ENCODE measurements at places on chromosomes 4 and X.

GRCh38 chr4:78022517-78022916 lies 34.6 kb upstream of the FRAS1 start:
- DNase-seq: no peak

- no peak for DNase-seq
These were observed 89.7 kb downstream of the COL4A6 start for GRCh38 chrX:108348525-108348924.

DNA sequence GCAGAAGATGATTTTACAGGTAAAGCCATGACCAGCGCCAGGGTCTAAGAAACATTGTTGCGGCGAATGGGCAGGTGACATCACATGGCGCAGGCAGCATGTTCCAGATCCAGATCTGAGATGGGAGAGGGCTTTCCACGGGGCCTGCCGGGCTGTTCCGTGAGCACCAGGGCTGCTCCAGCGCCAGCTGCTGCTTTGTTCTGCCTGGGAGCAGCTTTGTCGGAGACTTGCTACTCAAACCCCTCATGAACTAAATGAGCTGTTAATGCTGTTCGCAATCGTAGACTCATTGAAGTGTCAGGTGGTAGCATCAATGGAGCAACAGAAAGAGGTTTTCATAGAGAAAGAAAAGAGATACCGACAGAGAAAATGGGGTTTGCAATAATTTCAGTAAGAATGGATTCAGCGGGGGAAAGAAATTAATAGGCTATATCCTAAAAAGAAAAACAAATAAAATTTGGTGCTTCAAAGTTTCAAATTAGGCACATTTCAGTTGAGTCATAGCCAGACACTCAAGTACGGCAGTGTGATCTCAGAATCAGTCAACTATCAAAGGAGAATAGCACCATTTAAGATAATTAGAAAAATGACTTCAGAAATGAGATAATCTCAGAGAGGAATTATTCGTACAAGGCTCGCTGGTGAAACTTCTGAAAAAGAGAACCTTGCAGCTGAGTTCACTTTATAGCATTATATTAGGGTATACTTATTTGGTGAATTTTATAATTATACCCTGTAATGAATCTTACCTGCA lies 23.9 kb downstream of the SORBS2 start:
- DNase-seq: no peak

GRCh38 chr4:35649778-35650177 lies 594.5 kb downstream of the ARAP2 start:
- no peak for DNase-seq

GRCh38 chr4:23305026-23305425 lies 584.8 kb downstream of the PPARGC1A start:
- no peak for DNase-seq

- DNase-seq: no peak
These were observed 78.0 kb upstream of the CLNK start for GRCh38 chr4:10762561-10762960.

- no peak for DNase-seq
These were observed 950.1 kb downstream of the FAT4 start for GRCh38 chr4:126264839-126265238.

DNA sequence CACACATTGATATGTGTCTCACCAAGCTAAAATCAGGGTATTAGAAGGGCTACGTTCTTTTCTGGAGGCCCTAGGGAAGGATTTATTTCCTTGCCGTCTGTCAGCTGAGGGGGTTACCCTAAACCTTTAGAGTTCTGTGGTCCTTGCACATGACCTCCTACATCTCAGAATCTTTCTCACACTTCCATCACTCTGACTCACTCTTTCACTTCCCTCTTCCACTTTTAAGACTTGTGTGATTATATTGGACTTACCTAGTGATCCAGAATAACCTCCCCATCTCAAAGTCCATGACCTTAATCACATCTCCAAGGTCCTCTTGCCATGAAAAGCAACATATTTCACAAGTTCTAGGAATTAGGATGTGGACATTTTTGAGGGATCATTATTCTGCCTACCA lies 53.6 kb upstream of the FUNDC1 start:
- DNase-seq: no peak

GRCh38 chrX:134764202-134764785 lies 106.0 kb upstream of the PLAC1 start:
- no peak for DNase-seq

DNA sequence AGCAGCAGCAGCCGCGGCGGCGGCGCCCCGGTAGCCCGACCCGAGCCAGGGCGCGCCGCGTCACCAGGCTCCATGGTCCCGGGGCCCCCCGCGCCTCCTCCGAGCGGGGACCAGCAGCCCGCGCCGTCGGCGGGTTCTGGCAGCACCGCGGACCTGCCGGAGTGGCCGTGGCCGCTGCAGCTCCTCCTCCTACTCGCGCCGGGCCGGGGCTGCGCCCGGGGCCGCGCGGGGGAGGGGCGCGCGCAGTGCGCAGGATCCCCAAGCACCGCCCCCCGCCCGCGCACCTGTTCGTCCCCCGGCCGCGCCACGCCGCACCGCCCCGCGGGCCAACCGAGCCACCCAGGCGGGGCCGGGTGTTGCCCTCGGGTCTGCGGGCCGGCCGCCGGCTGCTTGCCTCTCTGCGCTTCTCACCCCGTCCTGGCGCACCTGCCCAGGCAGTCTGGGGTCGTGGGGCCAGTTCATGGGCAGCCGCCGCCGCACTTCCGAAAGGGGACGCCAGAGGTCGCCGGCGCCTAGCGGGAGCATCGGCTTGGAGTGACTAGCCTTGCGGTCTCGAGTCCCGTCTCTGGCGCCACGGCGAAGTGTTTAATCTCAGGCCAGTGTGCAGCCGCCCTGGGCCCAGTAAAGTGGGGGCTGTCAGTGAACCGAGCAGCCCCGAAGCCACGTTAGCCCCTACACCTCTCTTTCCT lies at the start of gene SLC9A7:
TSS of gene SLC9A7 (minus strand) at position 163 of the 689 bp plus-strand sequence. CDS start at position 74, 89 bp downstream.
- peak; percentile 58 for DNase-seq

GRCh38 chrX:154547245-154548027 lies at the start of gene IKBKG:
Gene IKBKG (plus strand): TSS chrX:154547620. CDS start chrX:154552003, 4,383 bp downstream.
- peak; percentile 82 for DNase-seq

DNA sequence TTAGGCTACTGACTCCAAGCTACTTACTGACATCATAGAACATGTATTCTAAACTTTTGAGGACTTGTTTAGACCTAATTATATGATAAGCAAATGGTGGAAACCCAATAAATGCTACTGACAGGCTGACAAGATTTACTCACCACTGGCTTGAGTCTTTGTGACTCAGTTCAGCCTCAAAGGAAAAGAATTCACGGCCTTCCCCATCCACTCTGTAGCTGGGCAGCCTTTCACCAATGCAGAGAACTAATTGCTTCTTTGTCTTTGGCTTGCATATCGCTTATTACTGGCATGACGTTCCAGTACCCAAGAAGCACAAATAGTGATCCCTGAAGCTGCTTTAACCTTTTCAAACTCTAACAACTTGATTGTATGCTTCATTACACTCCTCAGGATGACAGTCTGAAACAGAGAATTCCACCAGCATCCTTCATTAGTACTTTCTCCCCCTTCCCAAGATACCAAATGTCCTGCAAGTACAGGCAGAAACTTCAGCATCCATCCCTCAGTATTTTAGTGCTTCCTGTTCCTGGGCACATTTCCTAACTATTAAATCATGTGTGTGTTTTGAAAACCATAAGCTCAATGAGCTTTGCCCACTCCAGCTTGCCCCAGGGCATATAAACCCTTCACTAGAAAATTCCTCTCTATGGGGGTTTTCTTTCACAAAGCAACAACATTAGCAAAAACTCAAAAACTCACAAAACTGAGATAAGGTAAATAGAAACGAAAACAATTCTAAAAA lies 298.1 kb upstream of the SLC7A11 start:
- DNase-seq: no peak

DNA sequence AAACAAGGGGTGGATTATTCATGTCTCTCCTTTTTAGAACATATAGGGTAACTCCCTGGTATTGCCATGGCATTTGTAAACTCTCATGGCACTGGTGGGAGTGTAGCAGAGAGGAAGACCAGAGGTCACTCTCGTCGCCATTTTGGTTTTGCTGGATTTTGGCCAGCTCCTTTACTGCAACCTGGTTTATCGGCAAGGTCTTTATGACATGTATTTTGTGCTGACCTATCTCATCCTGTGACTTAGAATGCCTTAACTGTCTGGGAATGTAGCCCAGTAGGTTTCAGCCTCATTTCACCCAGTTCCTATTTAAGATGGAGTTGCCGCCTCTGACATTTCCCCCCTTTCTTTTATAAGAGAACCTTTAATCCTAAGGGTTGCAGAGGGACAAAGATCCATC lies 45.8 kb downstream of the MGST2 start:
- DNase-seq: no peak

- DNase-seq: no peak
These were observed 119.4 kb downstream of the DDIT4L start for GRCh38 chr4:100070868-100071267.

GRCh38 chr4:87007528-87008446 lies 73.0 kb downstream of the AFF1 start:
- peak; percentile 25 for DNase-seq

DNA sequence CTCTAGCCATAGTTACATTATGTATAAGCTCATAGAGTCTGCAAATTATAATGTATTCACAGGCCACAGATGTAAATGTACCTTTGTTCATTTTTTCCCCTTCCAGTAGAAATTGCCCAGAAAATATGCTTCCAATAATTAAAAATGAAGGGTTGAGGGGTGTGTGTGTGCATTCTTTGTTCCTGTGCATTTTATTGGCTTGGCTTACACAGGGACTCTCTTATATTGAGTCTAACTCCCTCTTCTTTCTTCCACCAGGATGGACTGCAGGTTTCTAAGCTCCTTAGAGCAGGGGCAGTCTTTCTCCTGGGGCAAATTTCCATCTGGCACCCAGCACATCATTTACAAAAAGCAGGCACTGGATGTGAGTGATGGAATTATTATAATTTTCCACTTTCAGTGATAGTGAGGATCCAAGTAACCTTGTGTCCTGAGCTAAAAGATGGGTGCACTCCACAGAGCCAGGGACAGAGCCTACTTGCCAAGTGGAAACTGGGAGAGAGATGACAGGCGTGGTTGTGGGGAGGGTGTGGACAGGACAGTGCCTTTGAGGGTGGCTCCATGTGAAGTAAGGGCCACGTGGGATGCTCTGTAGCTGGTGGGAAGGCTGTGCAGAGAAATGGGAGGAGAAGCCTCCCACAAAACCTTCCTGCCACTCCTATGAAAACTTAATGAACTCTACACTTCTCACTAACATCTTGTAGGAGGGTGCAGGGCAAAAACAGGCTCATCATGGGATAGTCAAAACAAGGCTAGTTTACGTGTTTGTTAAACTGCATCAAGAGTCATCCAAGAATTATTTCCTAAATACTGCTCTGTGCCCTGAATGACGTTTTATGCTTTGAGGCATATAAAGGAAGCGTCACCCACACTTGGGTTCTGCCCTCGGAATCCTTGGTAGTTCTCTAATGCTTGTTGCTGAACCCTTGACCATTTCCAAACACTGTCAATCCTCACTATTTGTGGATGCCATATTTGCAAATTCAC lies 16.0 kb downstream of the IGFBP7 start:
- no peak for DNase-seq

Data from stimulated activated CD4-positive, alpha-beta T cell treated with anti-CD3 and anti-CD28 coated beads, Interleukin-15, amount 100 ng/mL, for 48 hours (primary cell).